ENCODE measurements at places on chromosomes 12 and 14. TPM values are rescaled to one million over a fixed set of nuclear protein-coding genes. Genes with fewer than 3 reads are reported as not detected.

ANO2 gene
- not detected for total RNA-seq

CLEC1B gene
- not detected for total RNA-seq

MAP3K9 gene
- 5.9 TPM for total RNA-seq

GRCh38 chr14:53062856-53063255 lies 90.3 kb downstream of the DDHD1 start:
- peaks cover 15% of the 10 kb centered on the region for H3K36me3 ChIP-seq
- no peak for DNase-seq

DNA sequence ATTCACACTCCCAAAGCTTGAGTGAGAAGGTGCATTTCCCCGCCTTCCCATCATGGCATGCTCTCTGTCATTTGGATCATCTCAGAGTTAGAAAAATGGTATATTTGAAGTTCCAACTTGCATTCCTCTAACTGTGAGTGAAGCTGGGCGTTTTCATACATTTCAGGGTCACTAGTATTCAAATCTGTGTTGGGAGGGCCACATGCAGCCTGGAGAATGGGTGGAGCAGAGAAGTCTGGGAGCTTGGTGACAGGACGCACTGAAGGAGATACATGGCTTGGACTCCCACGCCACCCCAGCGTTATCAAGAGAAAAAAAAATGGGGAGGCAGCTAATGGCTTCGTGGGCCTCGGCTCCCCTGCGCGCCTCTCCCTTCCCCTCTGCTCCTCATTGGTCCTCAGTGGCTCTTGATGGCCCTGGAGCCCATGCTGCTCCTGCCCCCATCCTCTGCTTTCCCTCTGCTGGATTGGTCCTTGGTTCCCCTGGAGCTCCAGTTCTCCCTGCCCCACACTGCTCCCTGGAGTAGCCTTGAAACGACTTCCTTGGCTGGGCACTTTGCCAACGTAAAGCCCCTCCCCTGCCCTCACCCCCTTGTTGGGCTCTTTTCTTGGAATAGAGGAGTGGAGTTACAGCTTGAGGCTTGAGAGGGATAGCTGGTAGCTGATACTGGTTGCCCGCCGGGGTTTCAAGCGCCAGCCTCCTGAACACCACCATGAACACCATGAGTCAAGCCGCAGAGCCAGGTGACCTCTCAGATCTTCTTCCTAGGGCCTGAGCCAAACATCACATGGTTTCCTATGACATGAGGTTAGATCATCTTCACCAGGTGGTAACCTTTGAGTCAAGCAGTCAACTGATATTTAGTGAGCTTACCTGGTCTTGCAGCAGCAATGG lies 139.6 kb downstream of the PRKCH start:
- H3K36me3 ChIP-seq, result peaks cover 92% of the 10 kb centered on the region
- no peaks in the 10 kb centered on the region for H3K27me3 ChIP-seq
- H3K4me1 ChIP-seq, result peaks cover 39% of the 10 kb centered on the region

DNA sequence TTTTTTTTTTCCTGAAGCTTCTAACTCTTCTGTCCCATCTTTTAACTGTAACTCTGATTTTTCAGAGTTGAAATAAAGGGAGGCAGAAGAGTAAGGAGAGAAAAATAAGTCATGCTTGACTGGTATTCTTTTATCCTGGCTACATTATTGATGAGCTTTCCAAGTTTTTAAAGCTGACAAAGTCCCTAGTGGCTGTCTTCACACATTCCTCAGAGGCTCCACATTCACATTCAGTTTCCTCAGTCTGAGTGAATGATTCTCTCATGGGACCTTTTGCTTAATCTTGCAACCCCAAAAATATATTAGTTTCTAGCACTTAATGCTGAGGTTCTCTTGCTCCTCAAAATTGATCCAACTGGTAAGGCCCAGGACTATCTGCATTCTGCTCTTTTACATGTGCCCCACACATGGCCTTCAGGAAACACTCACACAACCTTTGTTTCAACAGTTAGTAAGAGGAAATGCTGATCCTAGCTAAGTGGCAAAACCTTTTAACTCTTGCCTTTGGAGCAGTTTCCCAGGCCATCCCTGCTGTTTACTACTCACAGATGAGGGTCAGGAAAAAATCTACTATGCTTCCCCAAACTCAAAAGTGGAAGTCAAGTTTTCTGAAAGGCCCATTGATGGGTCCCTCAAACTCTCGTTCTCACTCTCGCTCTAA lies 61.7 kb upstream of the SLC6A15 start:
- no peak overlapping the region for H3K27ac ChIP-seq
- no peak overlapping the region for H3K4me3 ChIP-seq
- no peaks in the 10 kb centered on the region for H3K36me3 ChIP-seq
- DNase-seq, result no peak
- H3K4me1 ChIP-seq, result no peaks in the 10 kb centered on the region
- no peaks in the 10 kb centered on the region for H3K27me3 ChIP-seq

DNA sequence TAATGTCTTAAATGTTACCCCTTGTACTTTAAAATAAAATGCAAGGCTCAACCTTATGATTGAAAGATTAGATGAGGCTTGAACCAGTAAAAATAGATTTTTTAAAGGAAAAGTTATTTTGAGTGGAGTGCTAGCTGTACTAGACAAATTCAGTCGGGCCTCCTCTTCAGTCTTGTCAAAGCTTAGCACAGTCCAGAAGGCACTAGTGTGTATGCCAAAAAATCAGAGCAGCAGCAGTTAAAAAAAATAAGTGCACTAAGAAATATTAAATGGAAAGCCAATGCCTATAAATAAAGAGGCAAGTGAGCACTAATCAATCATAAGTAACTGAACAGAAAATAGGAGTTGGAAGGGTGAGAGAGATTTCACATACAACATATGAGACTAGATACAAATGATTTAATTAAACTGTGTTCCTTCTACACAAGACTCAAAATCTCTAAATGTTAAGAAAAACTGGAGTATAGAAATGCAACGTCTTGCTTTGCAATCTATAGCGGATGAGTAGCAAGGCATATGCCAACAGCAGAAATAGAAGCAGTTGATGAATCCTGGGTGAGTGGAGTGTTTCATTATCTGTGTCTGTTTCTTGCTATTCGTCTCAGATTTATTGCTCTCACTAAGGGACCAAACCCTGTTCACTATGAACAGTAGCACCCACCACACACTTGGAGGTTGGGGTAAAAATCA lies 172.1 kb downstream of the ETNK1 start:
- no peaks in the 10 kb centered on the region for H3K27me3 ChIP-seq
- DNase-seq, result no peak
- H3K4me3 ChIP-seq, result no peak overlapping the region
- no peaks in the 10 kb centered on the region for H3K4me1 ChIP-seq

- no peaks in the 10 kb centered on the region for H3K36me3 ChIP-seq
- H3K27me3 ChIP-seq, result no peaks in the 10 kb centered on the region
- no peak for DNase-seq
- H3K4me1 ChIP-seq, result peaks cover 25% of the 10 kb centered on the region
- peak overlapping the region; percentile 77 for H3K4me3 ChIP-seq
Measured at GRCh38 chr14:102591372-102591943, 991 bp upstream of the RCOR1 start.

DNA sequence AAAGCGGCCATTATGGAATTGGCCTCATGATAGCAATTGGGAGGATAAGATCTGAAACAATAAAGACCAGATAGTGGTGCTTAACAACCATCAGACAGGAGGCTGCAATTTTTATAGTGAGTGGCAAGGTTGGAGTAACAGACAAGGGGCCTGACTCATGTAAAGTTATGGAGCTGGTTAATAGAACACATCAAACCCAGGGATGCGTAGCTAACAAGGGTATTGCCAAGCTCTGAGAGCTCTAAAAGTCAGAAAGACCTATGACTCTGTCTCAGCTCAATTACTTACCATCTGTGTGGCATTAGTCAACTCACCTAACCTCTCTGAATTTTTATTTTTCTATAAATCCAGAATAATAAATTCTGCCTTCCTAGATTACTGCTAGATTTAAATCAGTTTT lies 1731.5 kb upstream of the FLRT2 start:
- no peak overlapping the region for H3K4me3 ChIP-seq
- no peak for DNase-seq
- no peaks in the 10 kb centered on the region for H3K36me3 ChIP-seq
- no peak overlapping the region for H3K27ac ChIP-seq

GRCh38 chr12:121352682-121353018 lies 439 bp upstream of the ANAPC5 start:
- no peak for DNase-seq
- peak overlapping the region; percentile 67 for H3K4me3 ChIP-seq
- peaks cover 32% of the 10 kb centered on the region for H3K4me1 ChIP-seq

DNA sequence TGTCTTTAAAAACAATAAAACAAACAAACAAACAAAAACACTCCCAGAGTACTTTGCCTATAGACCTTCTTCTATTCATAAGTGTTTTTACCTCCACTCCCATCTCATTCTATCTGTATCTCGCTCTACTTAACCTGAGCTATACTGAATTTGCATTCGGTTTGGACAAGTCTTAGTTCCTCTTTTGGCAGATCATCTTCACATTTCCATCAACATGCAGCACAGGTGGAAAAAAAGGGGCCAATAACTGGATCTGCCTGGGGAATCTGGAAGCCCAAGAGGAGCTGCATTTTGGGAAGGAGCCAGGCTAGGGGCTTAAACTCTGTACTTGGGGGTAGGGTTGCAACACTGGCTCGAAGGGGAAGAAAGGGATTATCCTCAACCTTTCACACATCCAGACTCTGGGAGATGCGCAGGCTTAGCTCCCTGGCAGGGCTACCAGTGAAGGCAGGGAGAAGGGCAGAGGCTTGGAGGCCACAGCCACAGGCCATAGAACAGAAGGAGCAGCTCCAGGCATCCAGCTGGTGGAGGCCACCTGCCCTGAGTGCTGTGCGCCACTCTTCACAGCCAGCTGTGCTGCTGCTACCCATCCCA lies 4.1 kb downstream of the NINJ2 start:
- no peak overlapping the region for H3K27ac ChIP-seq
- no peaks in the 10 kb centered on the region for H3K36me3 ChIP-seq
- no peaks in the 10 kb centered on the region for H3K27me3 ChIP-seq
- peaks cover 40% of the 10 kb centered on the region for H3K4me1 ChIP-seq

- H3K36me3 ChIP-seq, result no peaks in the 10 kb centered on the region
- no peak for DNase-seq
- peak overlapping the region; percentile 35 for H3K27ac ChIP-seq
- H3K27me3 ChIP-seq, result no peaks in the 10 kb centered on the region
Measured at GRCh38 chr14:92747701-92748258, 647 bp downstream of the LGMN start.

GRCh38 chr14:94021001-94021400 lies 5.1 kb upstream of the OTUB2 start:
- DNase-seq, result no peak
- no peak overlapping the region for H3K4me3 ChIP-seq
- no peaks in the 10 kb centered on the region for H3K36me3 ChIP-seq
- no peaks in the 10 kb centered on the region for H3K27me3 ChIP-seq

DNA sequence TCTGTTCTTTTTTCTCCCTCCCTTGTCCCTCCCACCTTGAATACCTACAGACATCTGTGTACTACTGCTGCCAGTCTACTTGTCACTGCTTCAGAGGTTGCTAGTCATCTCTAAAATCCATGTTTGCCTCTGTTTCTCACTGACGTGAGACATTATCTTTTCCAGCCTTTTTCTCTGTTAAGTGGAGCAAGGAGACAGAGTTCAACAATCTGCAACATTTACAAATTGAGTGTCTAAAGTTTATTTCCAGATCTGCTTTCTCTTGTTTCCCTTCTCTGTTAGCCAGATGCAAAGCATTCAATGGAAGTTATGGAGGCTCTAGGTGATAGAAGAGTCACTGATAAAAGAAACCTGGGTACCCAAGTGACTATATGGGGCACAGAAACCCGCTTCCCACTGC lies 47.5 kb upstream of the CNTN1 start:
- H3K4me3 ChIP-seq, result no peak overlapping the region
- no peaks in the 10 kb centered on the region for H3K36me3 ChIP-seq
- H3K4me1 ChIP-seq, result no peaks in the 10 kb centered on the region
- DNase-seq, result no peak

GRCh38 chr14:58131386-58131785 lies 20.6 kb downstream of the ARMH4 start:
- no peak overlapping the region for H3K27ac ChIP-seq
- no peaks in the 10 kb centered on the region for H3K36me3 ChIP-seq
- no peaks in the 10 kb centered on the region for H3K4me1 ChIP-seq
- H3K27me3 ChIP-seq, result no peaks in the 10 kb centered on the region
- H3K4me3 ChIP-seq, result no peak overlapping the region

All from CD4-positive, alpha-beta T cell (primary cell).